ENCODE measurements at places on chromosomes 5 and 9.

- no peak for DNase-seq
These were observed 94.6 kb downstream of the PRRT1B start for GRCh38 chr9:131639769-131640437.

GRCh38 chr9:696332-697323, 144.9 kb upstream of the DMRT1 start:
- DNase-seq, result no peak

- no peak for DNase-seq
These were observed 224.3 kb downstream of the GRIA1 start for GRCh38 chr5:153714798-153715197.

GRCh38 chr5:54401515-54401914, 54.0 kb upstream of the HSPB3 start:
- DNase-seq, result no peak

DNA sequence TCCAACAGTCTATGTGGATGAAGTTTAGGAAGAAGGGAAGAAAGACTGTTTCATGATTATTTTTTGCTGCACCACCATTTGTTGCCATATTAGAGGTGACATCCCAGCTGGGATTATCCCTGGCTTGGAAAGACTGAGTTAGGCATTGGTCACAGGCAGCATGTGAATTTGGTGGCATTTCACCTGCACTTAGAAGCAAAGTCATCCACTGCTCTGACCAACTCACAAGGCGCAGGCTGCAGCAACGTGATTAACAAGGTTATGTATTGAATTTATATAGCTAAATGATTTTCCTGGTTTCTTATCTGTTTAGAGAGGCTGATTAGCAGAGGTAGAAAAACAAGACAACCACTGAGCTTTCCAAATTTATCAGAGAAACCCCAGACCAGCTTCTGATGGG, 2.7 kb downstream of the FYB1 start:
- peak; percentile 41 for DNase-seq

DNA sequence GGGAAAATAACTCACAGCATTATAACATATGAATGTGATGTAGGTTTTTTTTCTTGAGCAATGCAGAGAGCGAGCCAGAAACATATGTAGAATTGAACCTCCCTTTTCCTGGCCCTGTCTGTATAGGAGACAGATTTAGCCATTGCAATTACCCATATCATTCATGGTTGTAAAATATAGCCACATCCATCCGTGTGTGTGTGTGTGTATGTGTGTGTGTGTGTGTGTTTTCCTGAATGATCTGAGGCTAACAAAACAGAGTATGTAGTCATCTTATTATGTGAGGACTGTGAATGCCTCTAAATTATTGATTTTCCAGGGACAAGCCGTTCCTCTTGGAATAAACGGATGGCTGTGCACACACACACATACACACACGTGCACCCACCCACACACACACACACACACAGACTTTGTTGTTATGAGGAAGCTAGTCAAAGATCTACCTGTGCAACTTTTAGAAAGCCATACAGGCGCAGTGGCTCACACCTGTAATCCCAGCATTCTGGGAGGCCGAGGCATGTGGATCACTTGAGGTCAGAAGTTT, 11.7 kb upstream of the DENND1A start:
- DNase-seq, result no peak

- no peak for DNase-seq
These were observed 67.2 kb upstream of the GPBP1 start for GRCh38 chr5:57106661-57107060.

DNA sequence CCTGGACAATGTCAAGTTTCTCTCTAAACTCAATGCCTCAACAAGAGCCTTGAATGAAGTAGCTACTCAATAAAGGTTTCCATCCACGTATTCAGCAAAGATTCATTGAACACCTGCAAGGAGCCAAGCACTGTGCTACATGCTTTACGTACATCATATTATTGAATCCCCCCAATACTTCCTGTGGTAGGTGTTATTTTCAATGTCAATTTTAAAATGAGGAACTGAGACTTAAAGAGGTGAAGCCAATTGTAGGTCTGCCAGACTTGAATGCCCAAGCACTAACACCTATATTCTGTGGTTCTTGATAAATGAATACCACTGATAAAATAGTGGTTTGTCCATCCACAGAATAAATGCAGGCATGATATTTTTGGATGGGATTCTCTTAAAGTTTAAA, 162.3 kb downstream of the DRD1 start:
- DNase-seq, result no peak

- DNase-seq, result no peak
These were observed 40.9 kb downstream of the PHF2 start for GRCh38 chr9:93617273-93617672.

DNA sequence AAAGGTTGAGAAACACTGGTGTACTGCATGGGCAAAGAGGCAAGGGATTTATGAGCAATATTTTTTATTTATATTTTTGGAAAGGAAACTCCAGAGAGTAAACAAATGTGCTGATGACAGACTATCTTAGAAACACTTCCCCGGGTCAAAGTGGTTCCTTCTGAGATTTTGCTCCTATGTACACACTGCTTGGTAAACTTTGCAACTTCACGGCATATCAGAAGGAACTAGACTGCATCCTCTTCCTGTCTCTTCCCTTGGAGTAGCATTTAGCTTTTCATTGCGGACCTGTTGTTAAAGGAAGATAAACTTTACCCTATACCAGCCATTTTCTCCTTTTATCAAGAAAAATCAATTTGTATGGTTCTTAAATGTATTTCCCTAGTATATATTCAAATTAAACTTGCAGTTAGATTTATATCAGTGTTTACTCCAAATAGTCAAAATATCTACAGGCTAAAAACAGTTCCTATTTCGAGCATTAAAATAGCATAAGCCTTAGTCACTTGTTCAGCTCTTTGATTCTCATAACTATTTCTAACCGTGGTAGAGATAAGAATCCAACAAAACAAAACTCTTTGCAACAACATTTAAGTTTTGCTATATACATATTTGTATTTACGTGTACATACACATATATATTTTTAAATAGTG, 48.0 kb upstream of the LRRC19 start:
- no peak for DNase-seq

DNA sequence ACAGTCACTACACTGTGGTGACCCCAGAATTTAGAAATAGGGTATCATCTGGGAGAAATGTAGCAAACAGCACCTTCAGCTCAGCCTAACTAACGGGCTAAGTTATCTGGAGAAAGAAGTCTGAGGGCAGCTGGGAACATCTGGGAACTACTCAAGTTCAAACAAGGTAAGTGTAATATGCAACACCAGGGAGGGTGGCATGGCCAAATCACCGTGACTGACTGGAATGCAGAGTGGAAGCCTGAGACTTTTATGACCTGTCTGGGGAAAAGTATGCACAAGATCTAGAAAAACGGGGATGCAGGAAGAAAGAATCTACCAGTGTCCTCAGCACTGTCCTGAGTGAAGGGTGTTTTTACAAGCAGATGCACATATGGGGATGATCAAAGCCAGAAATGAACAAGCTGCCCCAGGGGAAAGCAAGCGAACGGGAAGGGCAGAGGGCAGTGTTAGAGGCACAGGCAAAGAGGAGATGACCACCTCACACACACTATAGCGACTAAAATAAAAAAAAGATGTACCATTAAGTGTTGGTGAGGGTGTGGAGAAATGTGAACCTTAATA, 59.9 kb downstream of the SERINC5 start:
- DNase-seq, result no peak

DNA sequence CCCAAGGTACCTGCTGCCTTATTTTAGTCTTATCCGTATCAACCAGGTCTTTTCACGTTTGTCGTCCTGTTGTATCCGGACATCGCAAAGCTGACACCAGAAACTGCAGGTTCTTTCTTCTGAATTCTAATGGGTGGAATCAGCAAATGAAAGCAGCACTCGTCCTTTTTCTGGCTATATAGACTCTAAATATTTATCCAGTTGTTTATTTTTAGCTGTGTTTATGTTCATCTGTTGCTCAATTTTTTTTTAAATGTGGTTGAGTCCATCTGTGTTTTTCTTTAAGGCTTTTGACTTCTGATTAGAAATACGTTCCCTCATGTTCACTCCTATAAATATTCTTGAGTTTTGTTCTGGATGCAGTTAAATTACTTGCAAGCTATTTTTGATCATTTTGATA, 831.7 kb downstream of the MTRR start:
- DNase-seq, result no peak

DNA sequence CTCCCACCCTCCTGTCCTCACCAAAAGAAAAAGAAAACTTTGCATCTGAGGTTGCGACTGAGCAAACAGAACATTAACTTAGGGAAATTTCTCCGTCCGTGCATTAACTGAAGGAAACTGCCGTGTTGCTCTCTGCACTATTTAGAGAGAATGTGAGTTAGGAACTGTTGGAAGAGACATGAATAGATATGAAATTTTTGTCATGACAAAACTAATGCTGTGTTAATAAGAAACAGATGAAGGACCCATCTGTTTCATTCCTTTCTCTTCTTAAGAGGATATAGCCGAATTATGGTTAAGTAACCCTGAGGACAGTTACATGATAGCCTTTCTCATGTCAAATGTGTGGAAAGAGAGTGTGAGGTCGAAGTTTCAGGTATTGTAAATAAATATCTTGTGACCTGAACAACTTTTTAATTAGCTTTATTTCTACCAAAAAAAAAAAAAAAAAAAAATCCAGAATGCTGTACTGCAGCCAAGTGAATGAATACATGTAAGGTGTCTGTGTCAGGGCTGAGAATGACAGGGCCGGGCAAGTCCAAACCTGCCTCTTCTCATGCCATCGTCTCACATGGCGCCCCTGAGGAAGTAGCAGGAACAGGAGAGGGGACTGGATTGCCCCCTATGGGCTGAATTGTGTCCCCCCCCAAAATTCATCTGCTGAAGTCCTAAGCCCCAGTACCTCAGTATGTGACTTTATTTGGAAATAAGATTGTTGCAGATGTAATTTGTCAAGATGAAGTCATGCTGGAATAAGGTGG, 35.6 kb upstream of the ANKRD33B start:
- no peak for DNase-seq

DNA sequence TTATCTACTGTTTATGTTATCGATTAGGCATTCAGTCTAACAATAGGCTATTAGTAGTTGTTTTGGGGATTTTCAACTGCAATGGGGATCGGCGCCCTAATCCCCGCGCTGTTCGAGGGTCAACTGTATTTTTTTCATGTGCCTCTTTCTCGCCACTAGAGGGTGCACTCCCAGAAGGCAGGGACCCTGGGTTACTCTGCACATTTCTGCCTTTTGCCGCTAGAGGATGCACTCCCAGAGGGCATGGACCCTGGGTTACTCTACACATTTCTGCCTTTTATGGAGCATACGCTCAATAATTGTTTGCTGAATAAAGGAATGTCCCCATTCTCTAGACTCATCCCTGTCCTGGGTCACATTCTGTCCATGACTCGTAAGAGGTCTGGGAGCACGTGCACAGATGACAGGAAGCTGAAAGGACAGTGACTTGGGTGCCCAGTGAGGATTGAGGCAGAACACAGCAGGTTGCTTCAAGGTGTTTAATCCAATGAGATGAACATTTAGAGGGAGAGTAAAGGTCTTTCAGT, 27.9 kb upstream of the RECK start:
- peak; percentile 79 for DNase-seq

- no peak for DNase-seq
These were observed 1285.8 kb upstream of the CDH9 start for GRCh38 chr5:28324174-28324573.

DNA sequence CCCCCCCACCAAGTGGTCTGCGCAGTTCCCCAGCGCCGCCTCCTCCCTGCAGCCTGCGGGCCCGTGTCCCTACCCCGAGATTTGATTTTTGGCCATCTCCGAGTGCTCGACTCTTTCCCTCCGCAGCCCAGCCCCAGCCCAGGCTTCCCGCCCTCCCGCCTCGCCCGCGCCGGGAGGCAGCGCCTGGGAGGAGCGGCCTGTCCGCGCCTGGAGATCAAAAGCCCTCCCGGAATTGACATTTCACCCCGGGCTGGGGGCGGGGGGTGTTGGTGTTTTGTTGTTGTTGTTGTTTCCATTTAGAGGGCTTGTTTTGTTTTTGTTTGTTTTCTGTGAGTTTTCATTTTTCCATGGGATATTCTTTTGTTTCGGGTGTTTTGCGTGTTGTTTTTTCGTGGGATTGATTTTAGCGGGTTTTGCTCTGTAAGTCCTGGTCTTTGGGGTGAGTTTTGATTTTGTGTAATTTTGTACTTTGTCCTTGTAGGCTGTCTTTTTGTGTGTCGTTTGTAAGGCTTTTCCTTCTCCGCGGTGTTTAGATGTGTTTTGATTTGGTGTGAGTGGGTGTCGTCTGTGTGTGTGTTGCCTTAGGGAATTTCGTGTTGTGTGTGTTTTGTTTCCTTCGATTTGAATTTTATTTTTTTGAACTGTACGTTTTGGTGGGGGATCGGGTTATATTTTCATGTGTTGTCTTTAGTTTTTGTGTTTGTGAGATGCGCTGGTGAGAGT, 1.7 kb upstream of the PAX5 start:
- DNase-seq, result no peak

DNA sequence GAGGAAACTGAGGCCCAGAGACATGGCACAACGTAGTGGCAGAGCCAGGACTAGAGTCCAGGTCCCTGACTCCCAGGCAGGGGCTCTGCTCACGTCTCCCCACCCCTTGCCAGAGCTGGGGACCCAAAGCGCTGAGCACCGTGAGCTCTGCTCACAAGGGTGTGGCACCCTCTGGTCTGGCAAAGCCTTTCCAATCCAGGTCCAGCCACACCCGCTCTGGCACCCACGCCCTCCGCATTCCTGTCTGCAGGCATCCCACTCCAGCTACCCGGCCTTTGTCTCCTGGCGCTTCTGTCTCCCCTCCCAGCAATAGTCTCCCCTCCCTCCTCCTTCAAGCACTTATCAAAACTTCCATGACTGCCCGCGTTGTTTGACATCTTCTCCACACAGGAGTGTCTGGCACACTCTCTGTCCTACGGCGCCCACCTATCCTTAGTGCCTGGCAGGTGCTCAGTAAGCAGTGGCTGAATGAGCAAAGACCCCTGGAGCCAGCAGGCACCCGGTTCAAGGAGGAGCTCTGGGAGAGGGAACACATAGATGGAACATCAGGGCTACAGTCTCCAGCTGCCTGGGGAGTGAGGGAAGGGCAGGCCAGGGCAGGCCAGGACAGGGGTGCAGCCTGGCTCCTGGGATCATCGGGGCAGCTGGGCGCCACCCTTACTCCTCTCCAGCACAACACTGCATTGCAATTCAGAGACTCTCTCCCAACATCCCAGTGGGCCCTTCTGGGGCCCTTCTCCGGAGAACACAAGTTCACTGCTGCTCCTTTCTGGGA, 12.0 kb downstream of the HIGD2A start:
- no peak for DNase-seq

DNA sequence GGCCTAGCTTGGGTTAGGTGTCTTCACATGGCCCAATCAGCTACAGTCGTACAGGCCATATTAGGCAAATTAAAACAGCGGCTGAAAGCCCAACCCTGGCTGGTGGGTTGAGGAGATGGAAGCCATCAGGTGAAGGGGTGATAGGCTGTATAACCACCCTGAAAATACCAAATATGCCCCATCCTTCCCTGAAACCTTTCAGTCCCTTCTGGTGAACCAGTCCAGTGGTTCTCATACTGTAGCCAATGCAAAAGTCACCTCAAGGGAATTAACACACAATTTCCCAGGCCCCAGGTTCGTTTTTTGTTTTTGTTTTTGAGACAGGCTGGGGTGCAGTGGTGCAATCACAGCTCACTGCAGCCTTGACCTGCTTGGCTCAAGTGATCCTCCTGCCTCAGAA, 19.8 kb upstream of the KCNV2 start:
- no peak for DNase-seq

GRCh38 chr9:104553261-104553660, 15.7 kb upstream of the OR13C8 start:
- DNase-seq, result no peak

GRCh38 chr9:93708987-93709302, 132.6 kb downstream of the PHF2 start:
- DNase-seq, result no peak

GRCh38 chr5:18117968-18118367, 483.7 kb downstream of the TAF11L14 start:
- no peak for DNase-seq

Data from activated CD4-positive, alpha-beta T cell treated with anti-CD3 and anti-CD28 coated beads for 48 hours (primary cell).